ENCODE measurements at places on chromosomes 12 and 14.

- DNase-seq = no peak
Measured at GRCh38 chr12:105278043-105278697, 42.2 kb upstream of the APPL2 start.

GRCh38 chr12:87127272-87127671 lies 871.1 kb upstream of the MGAT4C start:
- DNase-seq = no peak

DNA sequence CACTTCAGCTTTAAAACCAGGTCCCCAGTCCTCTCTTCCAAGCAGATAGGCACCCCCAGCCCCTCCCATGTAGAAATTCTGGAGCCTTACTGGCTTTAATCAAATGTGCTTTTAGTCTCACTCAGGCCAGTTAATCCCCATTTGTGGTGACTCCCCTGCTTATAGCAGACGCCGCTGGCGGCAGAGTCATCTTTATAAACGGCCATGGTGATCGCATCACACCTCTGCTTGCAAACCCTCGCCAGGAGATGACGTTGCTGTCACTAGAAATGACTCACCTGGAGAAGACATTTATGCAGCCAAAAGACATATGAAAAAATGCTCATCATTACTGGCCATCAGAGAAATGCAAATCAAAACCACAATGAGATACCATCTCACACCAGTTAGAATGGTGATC lies 369.3 kb downstream of the VRK1 start:
- DNase-seq = no peak

DNA sequence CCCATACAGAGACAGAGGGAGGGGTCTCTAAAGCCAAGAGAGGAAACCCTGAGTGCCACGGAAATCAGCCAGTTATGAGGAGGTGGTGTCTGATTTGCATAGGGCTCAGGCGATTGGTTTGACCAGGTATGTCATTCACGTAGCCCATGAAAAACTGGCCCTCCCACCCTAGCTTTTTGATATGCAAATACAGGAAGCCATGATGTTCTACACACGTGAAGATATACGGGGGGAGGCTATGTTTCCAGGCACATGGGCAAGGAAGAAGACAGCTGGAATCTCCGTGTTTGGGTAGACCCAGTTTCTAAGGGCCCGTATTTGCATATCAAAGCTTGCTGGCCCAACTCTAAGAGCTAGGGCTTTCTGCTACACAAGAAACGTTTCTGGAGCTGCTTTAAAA lies 717.8 kb upstream of the SEL1L start:
- DNase-seq = no peak

DNA sequence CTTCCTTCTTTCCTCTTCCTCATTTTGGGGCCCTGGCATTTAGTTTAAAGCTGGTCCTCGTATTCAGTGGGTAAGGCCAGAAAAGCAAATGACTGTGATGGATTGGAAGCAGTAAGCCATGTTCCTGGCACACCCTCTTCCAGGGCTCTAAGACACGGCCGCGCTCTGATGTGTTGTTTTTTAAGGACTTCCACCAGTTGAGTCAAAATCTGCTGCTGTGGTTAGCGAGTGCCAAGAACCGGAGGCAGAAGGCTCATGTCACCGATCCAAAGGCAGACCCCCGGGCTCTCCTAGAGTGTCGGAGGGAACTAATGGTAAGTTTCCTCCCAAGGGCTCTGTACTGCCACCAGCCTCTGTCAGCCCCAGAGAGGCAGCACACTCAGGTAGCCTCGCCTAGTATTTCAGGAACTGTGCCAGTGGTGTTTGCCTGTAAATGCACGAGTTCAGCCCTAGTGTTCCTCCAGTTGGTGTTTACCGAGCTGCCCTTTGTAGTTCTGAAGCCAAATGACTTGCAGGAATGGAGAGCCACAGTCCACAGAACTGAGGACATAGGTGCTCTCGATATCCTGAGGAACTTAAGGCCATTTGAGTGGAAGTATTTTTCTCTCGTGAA lies 72.7 kb downstream of the ESR2 start:
- no peak for DNase-seq

DNA sequence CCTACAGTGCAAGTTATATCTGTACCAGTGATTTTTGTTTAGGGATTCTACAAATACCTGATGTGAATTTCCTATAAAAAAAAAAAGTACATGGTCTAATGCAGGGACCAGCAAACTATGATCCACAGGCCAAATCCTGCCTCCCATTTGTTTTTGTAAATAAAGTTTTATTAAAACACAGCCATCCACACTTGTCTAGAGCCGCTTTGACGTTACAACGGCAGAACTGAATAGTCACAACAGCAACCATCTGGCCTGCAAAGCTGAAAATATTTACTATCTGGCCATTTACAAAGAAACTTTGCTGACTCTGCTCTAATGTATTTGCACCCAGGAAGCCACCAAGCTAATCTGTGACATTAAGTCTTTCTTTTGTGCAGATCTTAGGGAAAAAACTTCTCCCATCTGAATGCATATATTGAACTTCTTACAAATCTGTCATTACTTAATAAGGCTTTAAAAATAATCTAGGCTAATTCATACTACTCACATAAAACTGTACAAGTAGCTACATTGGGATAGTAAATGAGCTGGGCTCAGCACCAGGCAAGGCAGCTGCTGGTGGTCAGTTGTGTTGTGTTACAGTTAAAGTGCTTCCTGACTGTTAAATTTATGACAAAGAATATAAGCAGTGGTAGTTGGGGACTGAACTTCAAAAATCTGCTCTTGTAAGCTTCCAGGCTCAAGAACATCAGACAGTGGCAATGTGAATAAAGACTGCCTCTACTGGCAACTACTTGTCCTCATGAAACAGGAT lies 303.3 kb downstream of the MED13L start:
- no peak for DNase-seq

GRCh38 chr14:102437997-102438915 lies 71.3 kb downstream of the ANKRD9 start:
- peak; percentile 31 for DNase-seq

- no peak for DNase-seq
Measured at GRCh38 chr14:95220663-95221231, 63.4 kb upstream of the DICER1 start.

- no peak for DNase-seq
Measured at GRCh38 chr14:103943673-103944072, 1.3 kb upstream of the RD3L start.

Data from thoracic aorta (tissue), 2 donors.